ENCODE measurements at places on chromosomes 3 and 15.

GRCh38 chr3:46712191-46713049, 5.2 kb downstream of the PRSS50 start:
- DNase-seq: no peak

- DNase-seq: no peak
Measured at GRCh38 chr3:183967693-183968092, 50.0 kb downstream of the ABCC5 start.

DNA sequence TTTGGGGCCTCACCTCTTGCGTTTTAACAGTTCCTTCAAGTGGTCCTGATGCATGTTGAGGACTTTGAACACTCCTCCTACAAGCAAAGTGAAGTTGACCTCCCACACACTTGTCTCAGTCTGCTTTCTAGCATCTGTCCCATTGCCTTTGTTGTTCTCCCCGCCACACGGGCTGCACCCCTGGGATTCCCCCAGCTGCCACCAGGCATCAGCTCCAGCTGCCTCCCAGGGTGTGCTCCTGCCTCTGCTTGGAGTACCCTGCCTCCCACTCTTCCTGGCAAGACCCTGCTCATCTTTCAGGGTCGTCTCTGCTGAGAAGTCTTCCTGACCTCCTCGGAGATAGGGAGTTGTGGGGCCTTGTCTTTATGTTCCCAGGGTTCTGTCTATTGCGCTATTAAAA, 52.2 kb downstream of the IGF1R start:
- DNase-seq: no peak

DNA sequence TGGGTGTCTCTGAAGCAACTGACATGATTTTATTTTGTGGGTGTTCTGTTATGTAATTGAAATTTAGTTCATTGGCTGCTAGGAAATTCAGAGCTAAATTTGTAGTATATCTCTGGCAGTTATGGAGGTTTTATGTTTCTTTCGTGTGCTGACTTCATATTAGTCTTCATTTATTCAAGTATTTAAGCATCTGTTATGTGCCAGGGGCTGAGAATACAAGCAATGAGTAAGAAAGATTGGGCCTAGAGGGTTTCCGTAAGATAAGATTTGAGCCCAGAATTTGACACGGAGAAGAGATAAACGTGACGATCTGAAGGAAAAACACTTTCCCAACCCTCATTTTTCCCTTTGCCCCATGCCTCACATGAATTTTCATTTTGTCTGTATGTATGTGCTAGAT, 75.2 kb upstream of the ACKR4 start:
- DNase-seq: no peak

- DNase-seq: no peak
Measured at GRCh38 chr3:187185759-187186158, 11.5 kb upstream of the RTP1 start.

All from stimulated activated CD8-positive, alpha-beta memory T cell treated with anti-CD3 and anti-CD28 coated beads, Interleukin-12 subunit alpha, Interleukin-12 subunit beta, amount 100 ng/mL, for 4 hours (primary cell).